ENCODE measurements at places on chromosomes 1 and 21.

DNA sequence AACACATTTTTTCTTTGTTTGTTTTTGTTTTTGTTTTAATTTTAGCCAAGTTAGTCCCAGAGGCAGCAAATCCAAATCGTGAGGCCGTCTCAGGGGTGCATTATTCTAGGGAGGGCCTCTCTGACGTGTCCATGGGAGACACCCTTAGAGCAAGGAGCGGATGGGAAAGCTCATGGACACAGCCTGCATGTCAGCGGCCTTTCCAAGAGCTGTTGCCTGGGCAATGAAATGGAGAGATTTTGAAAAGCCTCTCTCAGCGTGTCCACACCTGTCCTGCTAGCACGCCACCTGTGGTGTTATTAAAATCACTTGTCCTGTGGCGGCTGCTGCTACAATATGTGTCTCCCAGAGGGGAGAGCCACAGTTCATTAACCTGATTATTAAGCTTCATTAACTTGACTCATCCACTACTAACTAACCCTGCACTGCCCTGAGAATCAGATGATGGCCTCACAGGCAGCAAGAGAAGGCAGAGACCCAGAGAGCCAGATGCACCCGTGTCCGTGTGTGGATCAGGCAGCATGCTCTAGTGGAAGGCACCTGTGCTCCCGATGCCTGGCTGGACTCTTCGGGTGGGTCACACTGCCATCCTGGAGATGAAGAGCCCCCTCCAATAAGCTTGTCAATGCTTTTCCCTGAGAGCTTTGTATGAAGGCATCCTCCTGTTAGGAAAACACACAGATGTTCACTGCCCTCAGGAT lies 133.3 kb downstream of the PGBD5 start:
- DNase-seq: no peak

- no peak for DNase-seq
Observed at GRCh38 chr1:145877923-145878486, 7.7 kb downstream of the ANKRD35 start.

GRCh38 chr1:203913073-203913521 lies 51.7 kb downstream of the SNRPE start:
- DNase-seq: no peak

DNA sequence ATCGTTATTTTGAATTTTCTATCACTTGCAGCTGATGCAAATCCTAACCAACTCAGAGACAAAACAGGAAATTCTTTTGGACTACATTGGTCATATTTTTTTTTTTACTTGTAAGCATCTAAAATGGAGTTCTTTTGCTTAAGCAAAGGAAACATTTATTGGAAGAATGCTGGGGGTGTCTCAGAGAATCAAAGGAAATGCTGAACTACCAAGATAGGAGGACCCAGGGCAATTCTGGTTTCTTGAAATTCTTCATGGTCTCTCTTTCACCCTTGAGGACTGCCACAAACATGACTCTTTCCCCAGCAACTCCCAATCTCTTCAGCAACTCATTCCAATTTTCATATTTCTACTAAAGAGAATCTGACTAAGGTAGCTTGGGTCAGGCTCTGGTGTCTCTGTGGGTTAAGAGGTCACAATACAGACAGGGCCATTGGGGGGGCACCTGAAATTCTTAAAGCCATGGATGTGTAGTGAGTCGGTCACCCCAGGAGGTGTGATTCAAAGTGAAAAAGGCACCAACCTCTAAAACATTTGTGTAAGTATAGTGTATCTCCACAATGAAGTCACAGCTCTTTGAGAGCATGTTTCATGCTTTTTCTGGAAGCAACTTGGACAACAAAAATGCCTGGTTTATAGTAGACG lies 171.1 kb upstream of the FGGY start:
- DNase-seq: no peak

DNA sequence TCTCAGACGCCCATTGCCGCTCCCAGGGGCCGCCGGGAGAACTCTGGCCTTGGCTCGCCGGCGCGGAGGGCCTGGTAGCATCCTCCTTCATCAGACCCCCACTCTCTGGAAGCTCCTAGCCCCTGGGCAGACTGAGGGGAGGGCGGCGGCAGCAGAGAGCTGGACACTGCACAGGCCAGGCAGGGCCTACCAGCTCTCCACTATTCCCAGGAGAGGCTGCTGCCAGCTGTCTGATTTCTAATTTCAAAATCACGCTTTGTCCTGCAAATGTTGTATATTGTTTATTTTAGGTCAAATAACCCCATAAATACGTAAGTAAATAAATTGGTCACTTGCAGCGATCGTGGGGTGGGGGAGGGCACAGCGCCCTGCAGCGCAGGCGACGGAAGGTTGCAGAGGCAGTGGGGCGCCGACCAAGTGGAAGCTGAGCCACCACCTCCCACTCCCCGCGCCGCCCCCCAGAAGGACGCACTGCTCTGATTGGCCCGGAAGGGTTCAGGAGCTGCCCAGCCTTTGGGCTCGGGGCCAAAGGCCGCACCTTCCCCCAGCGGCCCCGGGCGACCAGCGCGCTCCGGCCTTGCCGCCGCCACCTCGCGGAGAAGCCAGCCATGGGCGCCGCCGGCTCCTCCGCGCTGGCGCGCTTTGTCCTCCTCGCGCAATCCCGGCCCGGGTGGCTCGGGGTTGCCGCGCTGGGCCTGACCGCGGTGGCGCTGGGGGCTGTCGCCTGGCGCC lies at the start of gene MTARC1:
TSS of gene MTARC1 (plus strand) at position 577 of the 732 bp plus-strand sequence. CDS start at position 609, 32 bp downstream.
- no peak for DNase-seq

DNA sequence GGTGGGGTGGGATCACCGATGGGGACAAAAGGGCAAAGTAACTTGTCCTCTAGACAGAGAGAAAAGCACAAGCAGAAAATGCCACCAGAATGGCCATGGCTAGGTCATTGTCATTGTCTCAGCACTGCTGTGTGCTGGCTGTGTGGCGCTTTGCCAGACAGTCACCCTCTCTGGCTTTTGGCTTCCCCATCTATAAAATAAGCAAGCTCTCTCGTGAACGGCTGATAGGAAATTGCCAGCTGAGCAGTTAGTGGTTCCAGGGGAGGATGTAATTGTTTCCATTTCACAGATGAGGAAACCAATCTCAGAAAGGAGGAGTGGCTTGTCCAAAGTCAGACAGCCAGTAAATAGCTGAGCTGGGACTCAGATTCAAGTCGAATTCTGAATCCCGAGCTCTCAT lies 32.5 kb downstream of the PADI2 start:
- no peak for DNase-seq

GRCh38 chr1:1470626-1471388 lies 758 bp upstream of the ATAD3B start:
- no peak for DNase-seq

GRCh38 chr1:20037877-20038276 lies 32.1 kb upstream of the PLA2G5 start:
- DNase-seq: no peak

GRCh38 chr21:44426663-44427191 lies 28.6 kb upstream of the LRRC3 start:
- no peak for DNase-seq

DNA sequence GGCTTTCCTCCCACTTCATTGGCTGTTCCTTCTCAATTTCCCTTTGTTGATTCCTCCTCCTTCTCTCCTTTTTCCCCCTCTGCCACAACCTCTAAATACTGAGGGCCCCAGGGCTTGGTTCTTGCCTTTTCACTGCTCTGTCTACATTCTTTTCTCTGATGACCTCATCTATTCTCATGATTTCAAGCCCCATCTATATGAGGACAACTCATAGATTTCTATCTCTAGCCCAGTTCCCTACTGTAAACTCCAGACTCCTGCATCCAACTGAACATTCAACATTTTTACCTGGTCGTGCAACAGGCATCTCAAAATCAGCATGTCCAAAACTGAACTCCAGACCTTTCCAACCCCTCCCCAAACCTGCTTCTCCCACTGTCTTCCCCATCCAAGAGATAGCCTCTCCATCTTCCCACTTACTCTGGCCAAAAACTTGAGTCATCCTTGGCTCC lies 11.5 kb upstream of the SLC9A1 start:
- no peak for DNase-seq

DNA sequence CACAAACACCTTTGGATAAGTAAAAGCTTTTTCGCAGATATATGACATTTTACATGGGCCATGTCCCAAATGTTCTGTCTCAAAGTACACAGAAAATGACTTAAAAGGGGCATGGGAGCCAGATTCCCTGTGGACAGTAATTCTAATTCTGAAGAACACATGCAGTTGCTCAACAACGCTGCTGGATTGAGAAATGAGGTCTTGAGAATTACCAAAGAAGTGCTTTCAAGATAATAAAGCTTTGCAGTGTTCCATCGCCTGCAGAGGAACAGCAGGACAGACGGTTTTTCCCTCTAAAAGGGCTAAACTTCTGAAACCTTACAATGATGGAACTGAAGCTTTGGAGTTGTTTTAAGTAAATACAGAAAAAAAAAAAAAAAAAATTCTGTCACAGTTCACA lies 55.3 kb upstream of the HSPA13 start:
- DNase-seq: no peak

GRCh38 chr1:159800177-159800930 lies 1.8 kb upstream of the FCRL6 start:
- no peak for DNase-seq

DNA sequence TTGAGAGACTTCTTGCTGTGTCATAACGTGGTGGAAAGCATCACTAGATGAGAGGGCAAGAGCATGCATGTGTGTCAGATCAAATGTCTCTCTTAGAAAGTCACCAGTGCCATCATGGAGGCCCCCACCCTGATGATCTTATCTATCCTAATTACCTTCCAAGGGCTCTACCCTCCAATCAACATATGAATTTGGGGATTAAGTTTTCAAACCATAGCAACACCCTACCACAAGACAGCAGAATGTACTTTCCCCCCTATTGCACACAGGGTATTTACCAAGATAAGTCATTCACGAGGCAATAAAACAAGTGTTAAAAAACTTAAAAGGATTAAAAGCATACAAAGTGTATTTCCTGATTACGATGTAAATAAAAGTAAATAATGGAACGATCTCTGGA lies 515.6 kb downstream of the LMO4 start:
- DNase-seq: no peak

GRCh38 chr1:217333939-217334338 lies 297.0 kb downstream of the GPATCH2 start:
- no peak for DNase-seq

DNA sequence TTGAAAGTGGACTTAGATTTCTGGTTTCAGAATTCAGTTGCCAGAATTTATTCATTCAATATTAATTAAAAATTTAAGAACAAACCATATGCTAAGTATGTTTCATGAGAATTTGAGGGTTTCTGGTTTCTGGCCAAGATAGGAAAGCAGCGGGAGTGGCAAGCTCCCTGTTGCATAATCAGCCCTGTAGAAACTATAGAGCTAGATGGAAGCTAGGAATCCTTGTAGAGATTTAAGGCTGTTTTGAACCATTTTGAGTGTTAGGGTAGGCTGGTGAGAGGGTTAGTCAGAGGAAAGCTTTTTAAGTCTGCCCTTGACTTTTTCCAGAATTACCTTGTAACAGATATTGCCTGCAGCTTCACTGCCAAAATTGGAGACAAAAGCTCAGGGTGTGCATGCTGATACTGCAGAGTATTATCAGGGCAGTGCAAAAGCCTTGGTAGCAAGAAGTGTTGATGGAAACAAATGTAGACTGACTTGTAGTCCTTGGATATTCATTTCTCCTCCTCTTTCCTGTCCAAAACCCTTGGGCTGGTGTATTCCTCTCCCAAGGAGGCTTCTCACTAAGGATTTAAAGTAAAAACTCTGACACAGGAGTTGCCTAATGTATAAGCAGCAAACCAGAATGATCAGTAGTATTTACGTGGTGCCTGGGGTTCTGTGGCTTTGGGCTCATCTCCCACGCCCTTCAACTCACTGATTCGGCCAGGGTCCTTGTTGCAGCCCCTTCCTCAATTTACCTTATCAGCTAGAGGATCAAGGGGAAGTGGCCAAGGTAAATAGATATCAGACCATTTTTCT lies 12.6 kb upstream of the GIPC2 start:
- no peak for DNase-seq

DNA sequence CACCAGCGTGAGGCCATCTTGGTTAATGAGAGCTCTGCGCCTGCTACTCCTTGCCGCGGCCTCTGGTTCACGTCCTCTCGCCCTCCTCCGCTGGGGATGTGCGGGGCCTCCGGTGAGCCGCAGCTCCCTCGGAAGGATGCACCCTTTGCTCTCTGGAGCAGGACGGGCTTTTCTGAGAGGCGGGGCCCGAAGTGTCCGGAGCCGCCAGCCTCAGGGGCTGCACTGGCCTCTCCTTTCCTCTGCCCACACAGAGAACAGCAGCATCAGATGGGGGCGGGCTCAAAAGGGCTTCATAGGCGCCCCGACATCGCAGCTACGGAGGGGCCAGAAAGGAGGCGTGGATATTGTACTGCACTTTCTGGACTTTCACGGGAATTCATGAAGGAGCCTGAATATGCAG lies 284.7 kb downstream of the CAMTA1 start:
- DNase-seq: no peak

Data from activated CD4-positive, alpha-beta T cell treated with anti-CD3 and anti-CD28 coated beads, Interleukin-2, amount 50 U/mL, for 4 hours (primary cell).